Kidney epithelial cell (primary cell): ENCODE measurements at places on chromosomes 6 and 20.
A peak's percentile ranks its signal among the peaks of the same experiment; 100 is the strongest.

DNA sequence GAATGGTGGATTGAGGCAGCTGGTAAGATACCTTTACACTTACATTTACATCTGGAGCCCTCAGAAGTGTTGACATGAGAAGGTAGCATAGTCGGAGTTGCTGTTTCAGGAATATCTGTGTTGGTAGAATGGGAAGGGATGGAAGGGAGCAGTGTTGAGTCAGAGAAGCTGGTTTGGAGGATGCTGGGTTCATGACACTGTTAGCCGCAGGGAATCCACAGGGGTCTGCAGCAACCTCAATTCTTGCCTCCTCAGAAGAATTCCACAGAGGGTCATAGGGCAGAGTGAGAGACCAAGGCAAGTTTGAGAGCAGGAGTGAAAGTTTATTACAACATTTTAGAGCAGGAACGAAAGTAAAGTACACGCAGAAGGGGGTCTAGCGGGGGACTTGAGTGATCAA is 536.8 kb downstream of the QKI start:
- no peak for DNase-seq

DNA sequence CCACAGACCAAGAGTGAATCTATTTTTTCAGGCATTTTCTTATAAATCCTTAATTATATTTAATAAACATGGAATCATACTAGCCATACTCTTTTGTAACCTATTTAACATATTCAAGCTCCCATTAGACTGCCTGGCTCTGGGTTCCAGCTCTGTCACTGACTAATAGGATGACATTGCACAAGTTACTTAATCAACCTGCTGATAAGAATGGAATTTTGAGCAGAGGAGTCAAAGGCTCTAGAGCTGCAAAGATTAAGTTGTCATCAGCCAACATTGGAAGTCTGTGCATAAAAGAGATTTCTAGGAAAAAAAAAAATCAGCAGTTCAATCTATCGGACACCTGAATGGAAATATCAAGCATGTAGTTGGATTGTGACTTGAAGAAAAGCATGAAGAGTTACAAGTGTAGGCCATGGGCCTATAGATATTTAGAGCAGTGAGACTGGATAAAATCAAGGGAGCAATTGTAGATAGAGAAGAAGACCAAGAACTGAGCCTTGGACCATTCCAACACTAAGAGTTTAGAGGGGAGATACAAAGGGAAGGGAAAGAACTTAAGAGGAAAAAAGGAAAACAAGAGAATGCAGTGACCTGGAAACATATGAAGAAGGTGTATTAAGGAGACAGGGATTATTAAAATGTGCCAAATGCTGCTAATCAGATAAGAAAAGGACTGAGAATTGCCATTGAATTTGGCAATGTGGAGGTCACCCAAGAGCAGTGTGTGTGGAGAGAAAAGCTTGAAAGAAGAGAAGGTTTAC is 11.0 kb upstream of the HINT3 start:
- no peak for DNase-seq

DNA sequence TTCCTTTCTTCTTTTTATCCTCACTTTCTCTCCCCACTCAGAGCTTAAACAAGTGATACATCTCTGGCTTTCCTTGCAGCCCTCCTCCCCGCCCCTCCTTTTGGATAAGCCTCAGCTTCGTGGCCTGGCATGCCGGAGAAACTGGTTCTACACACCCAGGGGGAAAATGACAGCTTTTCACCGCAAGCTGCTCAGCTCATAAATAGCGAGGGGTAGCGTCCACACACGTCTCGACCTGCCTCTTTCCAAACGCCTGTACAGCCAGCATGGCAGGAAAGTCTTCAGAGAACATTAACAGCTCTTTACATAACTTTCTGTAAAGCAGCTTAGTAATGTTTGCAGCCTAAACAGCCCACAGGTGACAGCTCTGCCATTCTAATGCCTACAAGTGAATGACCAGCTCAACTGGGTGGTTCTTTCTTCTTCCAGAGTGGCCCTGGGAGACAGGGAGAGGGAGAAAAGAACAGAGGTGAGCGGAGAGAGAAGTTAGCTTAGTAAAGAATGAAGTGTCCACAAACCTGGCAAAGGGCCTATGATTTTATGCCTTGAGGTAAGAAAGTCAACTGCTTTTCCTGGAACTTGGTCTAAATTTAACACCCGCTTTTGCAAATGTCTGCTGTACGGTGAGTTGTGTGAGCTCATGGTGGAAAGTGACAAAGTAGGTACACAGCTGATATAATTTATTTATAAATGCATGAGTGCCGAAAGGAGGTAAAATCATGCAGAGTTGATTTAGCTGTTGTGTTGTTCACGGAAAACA is 251.5 kb downstream of the TFAP2A start:
- DNase-seq, result no peak

DNA sequence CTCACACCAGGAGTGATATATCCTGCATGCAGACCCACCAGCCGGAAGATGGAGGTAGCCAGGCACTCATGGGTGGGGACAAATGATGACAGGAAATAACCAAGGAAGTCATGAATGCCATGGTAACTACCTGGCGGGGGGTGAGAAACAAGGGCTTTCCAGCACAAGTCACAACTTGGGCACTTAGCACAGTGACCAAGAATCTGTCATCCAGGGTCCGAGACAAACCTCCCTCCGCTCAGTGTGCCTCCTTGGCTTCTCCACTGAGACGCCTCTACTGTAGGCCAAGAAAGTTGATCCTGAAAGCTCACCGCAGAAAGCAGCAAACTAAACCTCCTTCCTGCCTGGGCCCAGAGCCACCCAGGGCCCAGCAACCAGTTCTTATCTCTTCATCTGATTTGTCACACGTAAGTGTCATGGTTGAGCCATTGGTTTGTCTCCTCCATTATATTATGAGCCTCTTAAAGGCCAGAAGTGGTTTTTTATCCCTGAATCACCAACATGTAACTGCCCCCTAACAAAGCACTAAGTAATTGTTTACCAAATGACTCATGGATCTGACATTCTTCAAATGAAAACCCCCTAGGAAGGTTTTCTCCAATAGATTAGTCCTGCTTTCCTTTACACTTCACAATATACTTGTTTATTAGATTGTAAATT is 84.3 kb upstream of the TAB2 start:
- peak; percentile 97 for DNase-seq

GRCh38 chr20:38129248-38129865 is 35.7 kb downstream of the TGM2 start:
- no peak for DNase-seq

- no peak for DNase-seq
These were observed 61.0 kb downstream of the SMLR1 start for GRCh38 chr6:130888246-130888645.

- no peak for DNase-seq
These were observed 47.7 kb downstream of the COL19A1 start for GRCh38 chr6:69914015-69914485.

- no peak for DNase-seq
These were observed 224.2 kb downstream of the ADGRB3 start for GRCh38 chr6:68859233-68859632.

GRCh38 chr6:126266664-126267063 is 73.3 kb upstream of the CENPW start:
- DNase-seq, result no peak

- no peak for DNase-seq
These were observed 499.1 kb upstream of the JAG1 start for GRCh38 chr20:11172881-11173280.

DNA sequence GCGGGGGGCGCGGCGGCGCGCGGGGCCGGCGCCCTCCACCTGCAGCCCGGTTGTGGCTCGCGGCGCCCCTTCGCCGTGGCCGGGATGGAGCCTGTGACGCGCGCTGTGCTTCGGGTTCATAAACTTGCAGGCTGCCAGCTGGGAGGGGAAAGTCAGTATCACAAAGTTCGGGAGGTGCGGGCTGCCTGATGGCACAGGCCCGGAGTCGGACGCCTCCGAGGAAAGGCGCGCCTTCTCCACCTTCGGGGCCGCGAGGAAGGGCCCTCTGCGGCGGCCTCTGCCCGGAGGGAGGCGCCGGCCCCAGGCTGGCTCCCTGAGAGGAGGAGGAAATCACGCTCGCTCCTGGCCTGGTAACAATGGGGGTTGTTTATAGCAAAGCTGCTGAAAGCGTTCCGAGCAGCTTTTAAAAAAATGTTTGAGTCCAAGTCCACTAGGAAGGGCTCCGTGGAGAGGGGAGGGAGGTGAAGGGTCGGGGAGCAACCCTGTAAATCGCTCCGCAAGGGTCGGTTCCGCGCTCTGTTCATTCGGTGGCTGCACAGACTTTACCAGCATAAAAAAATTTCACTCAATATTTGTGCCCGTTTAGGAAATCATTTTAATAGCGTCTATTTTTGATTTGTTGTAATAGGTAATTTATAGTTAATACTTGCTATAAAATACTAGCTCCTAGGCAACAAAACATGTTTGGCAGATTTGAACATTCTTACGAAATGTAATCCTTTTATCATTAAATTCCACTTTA is 1.0 kb downstream of the AFDN start:
- no peak for DNase-seq

GRCh38 chr20:61948586-61949362 is 116.9 kb downstream of the TAF4 start:
- no peak for DNase-seq

DNA sequence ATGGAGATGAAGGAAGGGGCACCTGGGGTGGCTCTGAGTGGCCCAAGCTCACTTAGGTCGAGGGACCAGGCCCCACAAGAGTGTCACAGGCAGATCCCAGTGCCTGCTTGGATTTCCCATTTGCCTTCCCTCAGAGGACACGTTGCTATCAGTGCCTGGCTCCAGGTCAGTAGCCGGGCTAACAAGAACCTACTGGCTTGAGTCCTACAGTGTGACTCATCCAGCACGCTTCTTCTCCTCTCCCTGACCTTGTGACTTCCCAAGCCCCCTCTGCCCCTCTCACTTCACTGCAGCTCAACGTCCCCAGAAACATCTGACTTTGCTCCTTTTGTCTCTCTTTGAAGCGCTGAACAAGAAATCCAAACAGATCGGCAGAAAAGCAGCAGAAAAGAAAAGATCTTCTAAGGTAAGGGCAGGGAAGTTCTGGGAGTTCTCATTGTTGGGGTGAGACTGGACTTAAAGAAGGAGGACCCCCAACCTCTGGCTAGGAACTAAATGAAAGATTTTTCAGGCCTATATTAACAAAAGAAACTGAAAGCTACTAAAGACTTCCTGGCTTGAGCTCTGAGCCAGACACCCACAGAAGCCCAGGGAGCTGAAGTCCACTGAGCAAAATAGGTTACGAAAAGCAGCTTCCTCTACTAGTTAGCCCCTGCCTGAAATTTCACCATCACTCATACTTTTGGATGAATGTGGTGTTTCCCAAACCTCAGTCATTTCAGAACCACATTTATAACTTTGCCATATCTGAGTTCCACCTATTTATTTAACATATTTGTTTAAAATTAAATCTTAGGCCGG is 21.5 kb downstream of the ASIP start:
- no peak for DNase-seq

DNA sequence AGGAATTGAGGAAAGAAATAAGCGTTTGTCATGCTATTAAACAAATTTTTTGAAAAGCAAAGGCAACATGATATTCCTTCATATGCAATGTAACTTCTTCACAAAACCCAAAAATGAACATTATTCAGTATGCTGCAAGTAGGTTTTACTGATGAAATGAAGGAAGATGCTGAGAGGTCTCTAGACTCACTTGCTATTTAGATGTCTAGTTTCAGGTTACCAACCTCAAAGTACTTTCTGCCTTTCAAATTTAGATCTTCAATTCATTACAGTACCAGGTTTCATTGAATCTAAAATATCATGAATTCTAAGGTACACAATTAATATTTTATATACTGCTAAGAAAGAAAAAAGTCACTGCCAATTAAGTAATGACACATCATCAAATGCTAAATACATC is 39.9 kb downstream of the MYO6 start:
- no peak for DNase-seq
